IMR-90 (cell line): ENCODE measurements at places on chromosomes 5 and 9. TPM values are rescaled to one million over a fixed set of nuclear protein-coding genes. Genes with fewer than 3 reads are reported as not detected.
A peak's percentile ranks its signal among the peaks of the same experiment; 100 is the strongest.

The ANKRD34B gene
- not detected in 2 replicates for total RNA-seq

The ROPN1L gene
- 0.28 and 0.36 TPM in 2 replicates for total RNA-seq

The IL3 gene
- total RNA-seq, result not detected in 2 replicates

The PCDHGB2 gene
- 2.8 and 3.0 TPM in 2 replicates for total RNA-seq

The REEP2 gene
- 12.4 and 20.3 TPM in 2 replicates for total RNA-seq

The FOXD4L6 gene
- total RNA-seq, result not detected in 2 replicates

The PFN3 gene
- total RNA-seq, result not detected in 2 replicates

The CDKN2B gene
- 3.6 and 5.6 TPM in 2 replicates for total RNA-seq

GRCh38 chr9:37549527-37549926 lies 26.7 kb downstream of the FBXO10 start:
- DNase-seq, result peak; percentile 40

GRCh38 chr9:136550439-136551289 lies 4.8 kb upstream of the NOTCH1 start:
- no peak for DNase-seq

DNA sequence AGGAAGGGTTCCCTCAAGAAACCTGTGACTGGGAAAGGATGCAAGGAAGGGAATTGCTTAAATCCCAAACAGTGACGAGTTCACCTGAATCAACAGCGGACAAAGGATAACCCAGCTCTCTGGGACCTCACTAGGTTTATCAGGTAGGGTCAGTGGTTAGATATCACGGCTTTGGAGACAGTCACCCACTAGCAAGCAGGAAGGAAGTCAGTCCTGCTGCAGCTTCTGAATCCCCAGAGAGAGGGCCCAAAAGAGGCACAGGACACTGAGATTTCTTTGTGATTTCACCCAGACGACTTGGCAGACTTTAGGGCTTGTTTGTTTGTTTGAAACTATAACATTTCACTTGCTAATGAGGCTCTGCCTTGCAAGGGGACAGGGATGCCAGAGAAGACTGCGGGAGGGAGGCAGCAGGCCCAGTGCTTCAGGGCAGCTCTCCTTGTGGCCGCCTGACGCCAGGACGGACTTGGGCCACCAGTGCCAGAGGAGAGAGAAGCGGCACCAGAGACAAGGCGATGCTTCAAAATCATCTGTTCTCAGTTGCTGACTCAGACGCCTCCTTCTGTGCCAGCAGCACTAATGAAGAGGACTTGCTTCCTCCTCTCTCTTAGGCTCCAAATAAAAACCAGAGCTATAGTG lies 275.6 kb upstream of the SLC30A5 start:
- DNase-seq, result no peak

DNA sequence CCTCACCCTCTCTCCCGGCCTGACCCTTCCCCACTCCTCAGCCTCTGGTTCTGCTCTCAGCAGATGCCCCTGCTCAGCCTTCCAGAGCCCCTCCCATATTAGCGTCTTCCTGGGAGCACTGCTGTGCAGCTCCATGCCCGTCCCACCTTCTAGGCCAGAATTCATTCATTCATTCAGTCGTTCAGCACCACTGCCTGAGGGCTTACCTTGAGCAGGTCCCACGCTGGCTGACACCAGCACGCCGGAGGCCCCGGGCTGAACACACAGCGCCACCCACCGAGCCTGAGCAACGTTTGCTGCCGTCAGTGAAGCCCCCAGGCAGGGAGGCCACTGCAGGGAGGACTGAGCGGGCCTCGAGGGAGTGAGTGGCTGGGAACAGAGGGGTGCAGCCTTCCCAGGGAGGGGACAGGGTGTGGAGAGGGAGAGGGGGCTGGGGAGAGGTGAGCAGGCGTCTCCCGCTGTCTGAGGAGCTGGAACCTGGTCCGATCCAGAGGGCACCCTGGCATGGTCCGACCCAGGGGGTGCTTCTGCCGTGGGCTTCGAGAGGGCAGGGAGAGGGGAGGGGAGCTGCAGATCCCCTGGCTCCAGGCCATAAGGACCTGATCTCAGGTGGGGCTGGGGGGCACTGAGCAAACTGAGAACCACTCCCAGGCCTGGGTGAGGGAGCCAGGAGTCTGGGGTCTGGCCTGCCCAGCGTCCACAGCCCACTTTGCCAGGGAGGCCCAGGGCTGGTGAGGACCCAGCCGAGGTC lies 98.8 kb upstream of the RAPGEF1 start:
- DNase-seq, result no peak

GRCh38 chr5:124524552-124525232 lies 221.7 kb downstream of the ZNF608 start:
- DNase-seq, result no peak

GRCh38 chr9:131537946-131538345 lies 6.9 kb upstream of the UCK1 start:
- DNase-seq, result no peak

DNA sequence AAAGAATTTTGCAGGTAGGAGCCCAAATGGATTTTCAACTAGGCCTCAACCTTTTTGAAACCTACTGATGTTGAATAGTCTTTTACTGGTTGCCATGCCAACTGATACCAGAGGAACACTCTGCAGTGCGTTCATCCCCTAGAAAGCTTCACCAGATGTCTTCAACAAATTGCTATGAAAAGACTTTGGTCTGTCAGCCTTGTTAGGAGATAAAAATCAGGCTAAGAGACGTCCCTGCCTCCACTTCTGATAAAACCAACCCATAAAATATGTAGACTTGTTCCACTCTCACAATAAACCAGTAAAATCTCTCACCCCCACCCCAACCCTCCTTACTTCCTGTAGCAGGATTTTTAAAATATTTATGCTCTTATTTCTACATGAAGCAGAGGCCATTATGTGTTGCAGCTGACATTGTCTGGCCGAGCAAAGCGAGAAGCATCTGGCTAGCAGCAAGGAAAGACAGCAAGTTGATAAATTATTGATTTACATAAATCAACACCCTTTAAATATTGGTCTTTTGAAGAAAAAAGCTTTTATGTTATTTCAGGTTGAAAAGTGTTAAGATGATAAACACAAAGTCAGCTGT lies 428.7 kb downstream of the ISL1 start:
- DNase-seq, result no peak

GRCh38 chr5:175821790-175822211 lies 49.6 kb upstream of the CPLX2 start:
- DNase-seq, result no peak

- DNase-seq, result peak; percentile 30
Observed at GRCh38 chr9:108113596-108113995, 624.0 kb upstream of the KLF4 start.

DNA sequence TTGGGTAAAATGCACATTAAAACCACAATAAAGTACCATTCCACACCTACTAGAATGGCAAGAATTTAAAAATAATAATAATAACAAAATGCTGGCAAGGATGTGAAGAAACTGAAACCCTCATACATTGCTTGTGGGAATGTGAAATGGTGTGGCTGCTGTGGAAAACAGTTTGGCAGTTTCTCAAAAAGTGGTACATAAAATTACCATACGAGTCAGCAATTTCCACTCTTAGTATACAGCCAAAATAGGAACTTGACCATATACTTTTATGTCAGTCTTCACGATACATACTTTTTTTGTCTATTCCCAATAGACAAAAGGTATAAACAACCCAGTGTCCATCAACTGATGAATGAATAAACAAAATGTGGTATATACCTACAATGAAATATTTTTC lies 15.6 kb downstream of the FKBP15 start:
- no peak for DNase-seq

- no peak for DNase-seq
Observed at GRCh38 chr9:70040376-70040903, 3.2 kb upstream of the MAMDC2 start.

GRCh38 chr5:134479839-134480238 lies 45.6 kb upstream of the JADE2 start:
- DNase-seq, result no peak

- no peak for DNase-seq
Observed at GRCh38 chr5:68467794-68468193, 252.2 kb downstream of the PIK3R1 start.

- no peak for DNase-seq
Observed at GRCh38 chr5:8209500-8209899, 340.6 kb downstream of the MTRR start.

DNA sequence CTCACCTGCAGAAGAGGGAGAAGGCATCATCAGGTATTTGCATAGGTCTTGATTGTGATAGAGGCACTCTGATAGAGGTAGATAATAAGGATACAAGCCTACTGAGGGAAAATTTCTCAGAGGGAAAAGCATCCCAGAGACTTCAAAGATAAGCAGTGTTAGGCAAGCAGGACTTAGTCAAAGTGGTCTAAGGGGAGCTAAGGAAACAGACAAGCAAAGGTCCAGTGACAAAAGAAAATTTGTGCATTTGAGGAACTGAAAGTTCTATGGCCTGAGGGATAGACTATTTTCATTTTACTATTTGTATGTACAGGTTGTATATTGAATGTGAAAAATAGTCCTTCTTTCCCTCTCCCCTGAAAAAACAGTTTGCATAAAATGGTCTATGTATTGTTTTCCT lies 27.4 kb downstream of the OXCT1 start:
- no peak for DNase-seq

- DNase-seq, result no peak
Observed at GRCh38 chr5:76920491-76920890, 32.4 kb upstream of the CRHBP start.

DNA sequence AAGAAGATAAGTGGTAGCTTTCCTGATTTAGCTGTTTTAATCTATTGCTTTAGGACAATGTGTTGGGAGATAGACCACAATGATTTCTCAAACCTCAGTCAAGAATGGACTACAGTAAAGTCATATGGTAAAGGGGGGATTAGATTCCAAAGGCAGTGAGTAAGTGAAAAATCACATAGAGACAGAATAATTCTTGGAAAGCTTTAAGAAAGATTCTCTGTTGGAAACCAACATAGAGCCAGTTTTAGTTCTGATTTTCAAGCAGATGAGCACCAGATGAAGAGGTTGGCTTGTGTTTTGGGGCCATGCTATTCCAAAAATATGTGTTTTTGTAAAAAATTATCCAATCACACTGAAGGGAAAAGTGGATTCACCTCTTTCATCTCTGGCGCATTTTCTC lies 256.8 kb upstream of the RPS23 start:
- DNase-seq, result no peak

GRCh38 chr5:150155258-150156026 lies at the start of gene PDGFRB:
TSS of gene PDGFRB (minus strand) at chr5:150155845. CDS start at chr5:150137047, 18,798 bp downstream.
- peak; percentile 89 for DNase-seq

GRCh38 chr5:17678751-17679324 lies 44.6 kb downstream of the TAF11L14 start:
- DNase-seq, result no peak
